ENCODE measurements at places on chromosomes 4 and X.

DNA sequence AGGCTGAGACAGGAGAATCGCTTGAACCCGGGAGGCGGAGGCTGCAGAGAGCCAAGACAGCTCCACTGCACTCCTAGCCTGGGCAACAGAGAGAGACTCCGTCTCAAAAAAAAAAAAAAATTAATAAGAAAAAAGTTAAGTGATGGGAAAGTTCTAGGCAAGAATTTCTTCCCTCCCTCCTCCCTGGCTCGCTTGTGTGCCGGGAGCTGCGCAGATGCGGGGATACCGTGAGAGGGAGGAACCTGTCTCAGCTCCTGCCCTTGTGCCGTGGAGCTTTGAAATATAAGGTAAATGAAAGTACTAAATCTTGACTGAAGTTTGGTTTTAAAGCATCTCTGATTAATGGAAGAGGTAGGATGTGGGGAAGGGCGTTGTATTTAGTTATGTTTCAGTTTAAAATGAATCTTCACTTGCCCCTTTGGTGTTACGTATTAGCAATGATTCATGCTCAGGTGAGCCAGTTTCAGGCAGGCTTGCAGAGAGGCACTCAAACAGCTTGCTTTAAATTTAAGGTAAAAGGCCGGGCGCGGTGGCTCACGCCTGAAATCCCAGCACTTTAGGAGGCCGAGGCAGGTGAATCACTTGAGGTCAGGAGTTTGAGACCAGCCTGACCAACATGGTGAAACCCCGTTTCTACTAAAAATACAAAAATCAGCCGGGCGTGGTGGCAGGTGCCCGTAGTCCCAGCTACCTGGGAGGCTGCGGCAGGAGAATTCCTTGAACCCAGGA, 1.4 kb upstream of the UFSP2 start:
- no peak for DNase-seq

DNA sequence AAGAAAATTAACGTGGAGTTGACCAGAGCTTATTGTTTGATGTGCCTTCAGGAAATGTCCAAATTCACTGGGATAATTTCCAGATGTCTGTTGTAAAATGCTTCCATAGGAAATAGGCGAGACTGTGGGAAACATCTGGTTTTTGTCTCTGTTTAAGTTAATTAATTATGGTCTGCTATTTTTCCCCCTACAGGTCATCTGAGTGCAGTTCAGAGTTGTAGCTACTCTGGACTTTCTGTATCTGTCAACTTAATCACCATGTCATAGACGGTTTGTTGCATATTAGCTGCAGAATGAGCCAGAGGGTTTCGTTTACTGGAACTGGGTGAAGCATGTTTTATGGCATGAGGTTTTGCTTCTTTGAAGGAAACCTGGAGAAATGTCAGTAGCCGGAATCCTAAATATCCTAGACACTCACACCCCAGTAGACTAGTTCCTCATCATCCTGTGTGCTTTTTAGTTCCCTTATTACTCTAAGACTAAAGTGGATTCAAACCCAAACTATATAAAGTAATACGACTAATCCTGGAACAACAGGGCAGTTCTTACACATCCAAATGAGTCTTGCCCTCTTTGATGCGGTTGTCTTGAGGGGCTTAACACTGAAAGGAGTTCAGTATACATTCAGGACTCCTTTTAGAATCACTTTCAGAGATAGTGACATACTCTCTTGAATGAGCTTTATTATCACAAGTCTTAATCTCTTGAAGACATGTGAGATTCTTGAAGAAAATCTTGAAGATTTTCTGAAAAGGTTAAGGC, 62.5 kb downstream of the PPEF1 start:
- DNase-seq: no peak

DNA sequence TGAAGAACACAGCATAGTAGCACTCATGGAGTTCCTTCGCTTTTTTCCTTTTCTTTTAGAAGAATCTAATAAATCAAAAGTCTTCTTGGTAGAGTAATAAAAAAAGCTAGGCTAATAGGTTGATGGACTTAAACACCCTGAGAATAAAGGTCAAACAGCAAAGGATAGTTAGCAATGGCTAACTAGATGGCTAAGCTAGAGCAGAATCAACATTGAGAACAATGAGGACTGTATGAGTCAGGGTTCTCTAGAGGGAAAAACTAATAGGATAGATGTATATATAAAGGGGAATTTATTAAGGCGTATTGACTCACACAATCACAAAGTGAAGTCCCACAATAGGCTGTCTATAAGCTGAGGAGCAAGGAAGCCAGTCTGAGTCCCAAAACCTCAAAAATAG, 550.9 kb downstream of the GLUD2 start:
- no peak for DNase-seq

- no peak for DNase-seq
Observed at GRCh38 chr4:90246816-90247215, 119.6 kb downstream of the CCSER1 start.

- no peak for DNase-seq
Observed at GRCh38 chrX:153408221-153408721, 3.0 kb upstream of the ZFP92 start.

GRCh38 chr4:110046588-110047049, 133.9 kb downstream of the EGF start:
- no peak for DNase-seq

GRCh38 chrX:154013614-154014360, 5.9 kb downstream of the IRAK1 start:
- DNase-seq: no peak

DNA sequence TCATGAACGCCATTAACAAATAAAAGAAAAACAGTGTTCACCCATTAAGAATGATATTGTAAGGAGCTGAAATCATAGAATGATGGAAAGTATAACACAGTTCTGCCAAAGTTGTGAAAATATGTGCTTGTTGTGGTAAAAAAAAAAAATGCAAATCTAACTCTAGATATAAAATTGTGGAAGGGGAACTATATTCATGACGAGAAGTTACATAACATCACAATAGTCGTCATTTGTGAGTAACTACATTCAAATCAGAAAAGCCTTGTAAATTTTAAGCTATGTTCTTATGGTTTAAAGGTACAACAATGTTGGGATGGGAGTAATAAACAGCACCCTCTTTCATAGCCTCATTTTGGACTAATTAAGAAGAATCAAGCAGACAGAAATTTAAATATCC, 57.6 kb upstream of the PRDM8 start:
- no peak for DNase-seq

DNA sequence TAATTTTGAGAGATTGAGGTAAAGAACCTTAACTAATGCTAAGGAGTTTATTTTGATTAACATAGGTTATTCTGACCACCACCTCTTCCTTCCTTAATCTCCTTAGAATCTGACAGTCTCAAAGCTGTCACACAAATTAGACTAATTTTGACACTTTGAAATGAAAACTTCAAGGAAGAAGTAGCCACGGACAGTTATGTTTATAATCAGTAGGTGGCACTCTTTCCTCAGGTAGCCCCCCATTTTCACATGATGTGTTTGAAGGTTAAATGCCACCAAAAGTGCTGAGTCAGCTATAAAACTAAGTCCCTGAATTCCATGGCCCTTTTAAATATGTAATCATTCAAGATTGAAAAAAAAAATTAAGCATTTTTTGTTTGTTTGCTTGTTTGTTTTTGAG, 22.4 kb downstream of the TMEM33 start:
- DNase-seq: no peak

- DNase-seq: no peak
Observed at GRCh38 chr4:4361883-4362282, 25.0 kb upstream of the NSG1 start.

DNA sequence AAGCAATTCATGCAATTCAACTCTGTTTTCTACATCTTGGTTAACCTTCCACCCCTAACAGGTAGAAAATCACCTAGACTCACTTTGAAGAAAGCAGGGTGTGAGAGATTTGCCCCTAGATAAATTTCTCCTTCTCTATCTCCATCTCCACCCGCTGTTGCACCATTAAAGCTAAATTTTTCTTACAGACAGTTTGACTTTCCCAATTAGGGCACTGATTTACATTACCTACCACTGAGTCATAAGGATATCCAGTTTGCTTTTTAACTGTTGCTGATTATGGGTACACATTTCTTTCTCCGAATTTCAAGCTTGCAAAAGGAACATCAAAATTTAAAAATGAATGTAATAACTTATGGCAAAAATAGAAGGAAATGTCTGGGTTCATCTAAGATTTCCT, 13.0 kb downstream of the SLC7A11 start:
- no peak for DNase-seq

Data from stimulated activated CD8-positive, alpha-beta memory T cell treated with anti-CD3 and anti-CD28 coated beads, Interleukin-4, amount 100 ng/mL, for 4 hours (primary cell).